ENCODE measurements at places on chromosomes 5 and 9.

- DNase-seq: no peak
These were observed 44.8 kb downstream of the PTPN3 start for GRCh38 chr9:109453210-109453842.

DNA sequence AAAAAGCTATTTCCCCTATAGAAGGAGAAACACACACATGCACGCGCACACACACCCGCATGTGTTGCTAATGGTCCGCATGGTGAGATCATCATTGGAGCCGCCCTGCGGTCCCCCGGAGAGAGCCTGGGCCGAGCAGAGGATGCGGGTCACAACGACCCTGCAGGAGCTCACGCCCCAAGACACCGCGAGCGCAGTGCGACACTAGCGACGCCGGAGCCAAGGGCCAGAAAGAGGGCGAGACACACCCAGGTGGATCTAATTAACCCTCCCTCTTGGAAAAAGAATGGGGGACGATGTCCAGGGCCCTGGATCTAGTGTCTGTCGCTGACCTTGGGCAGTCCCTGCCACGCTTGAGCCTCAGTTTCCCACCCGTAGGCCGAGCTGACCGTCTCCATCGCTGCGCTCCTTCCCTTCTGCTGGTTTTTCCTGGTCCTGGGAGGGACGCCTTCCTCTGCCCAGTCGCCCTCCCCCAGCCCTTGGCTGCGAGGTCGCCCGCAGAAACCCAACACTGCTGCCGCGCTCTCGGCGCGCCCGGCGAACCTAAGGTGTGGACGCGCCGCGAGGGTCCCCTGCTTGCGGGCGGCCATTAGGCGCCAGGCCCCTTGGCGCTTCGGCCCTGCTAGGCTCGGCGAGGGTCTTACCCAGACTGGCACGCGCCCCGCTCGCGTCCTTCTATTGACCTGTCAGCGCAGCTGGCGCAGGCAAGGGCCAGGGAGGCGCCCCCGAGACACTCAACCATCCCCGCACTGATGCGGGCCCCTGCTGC, 47.5 kb upstream of the RNF20 start:
- DNase-seq: no peak

DNA sequence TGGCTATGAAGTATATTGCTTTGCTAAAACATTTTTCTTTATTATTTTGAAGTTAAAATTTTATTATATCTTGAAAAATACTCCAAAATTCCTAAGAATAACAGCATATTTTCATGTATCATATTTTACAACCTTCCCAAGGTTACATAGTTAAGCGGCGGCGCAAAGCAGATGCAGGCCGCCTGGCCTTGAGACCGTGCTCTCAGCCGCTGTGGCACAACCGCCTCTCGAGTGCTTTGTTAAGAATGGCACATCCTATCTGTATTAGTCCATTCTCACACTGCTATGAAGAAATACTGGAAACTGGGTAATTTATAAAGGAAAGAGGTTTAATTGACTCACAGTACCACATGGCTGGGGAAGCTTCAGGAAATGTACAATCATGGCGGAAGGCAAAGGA, 228.8 kb downstream of the ARRDC3 start:
- no peak for DNase-seq

DNA sequence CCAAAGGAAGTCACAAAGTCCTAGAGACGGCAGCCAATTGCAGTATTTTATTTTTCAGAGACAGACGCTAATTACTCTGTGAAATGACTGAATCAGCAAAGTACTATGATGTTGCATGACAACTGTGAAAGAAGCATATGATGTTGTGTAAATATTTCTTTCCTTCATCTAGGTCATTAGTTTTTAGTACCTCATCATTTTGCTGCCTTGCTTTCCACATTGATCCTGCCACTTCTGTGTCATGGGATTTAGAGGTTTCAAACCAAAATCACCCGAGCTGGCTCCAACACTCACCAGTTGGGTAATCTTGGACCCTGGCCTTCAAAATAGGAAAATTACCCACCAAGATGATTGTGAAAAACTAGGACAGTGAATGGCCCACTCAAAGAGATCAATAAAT, 585.2 kb downstream of the ACTL7B start:
- no peak for DNase-seq

Data from epithelial cell of prostate (primary cell).